GM12892 (cell line): ENCODE measurements at places on chromosomes 4 and X.

DNA sequence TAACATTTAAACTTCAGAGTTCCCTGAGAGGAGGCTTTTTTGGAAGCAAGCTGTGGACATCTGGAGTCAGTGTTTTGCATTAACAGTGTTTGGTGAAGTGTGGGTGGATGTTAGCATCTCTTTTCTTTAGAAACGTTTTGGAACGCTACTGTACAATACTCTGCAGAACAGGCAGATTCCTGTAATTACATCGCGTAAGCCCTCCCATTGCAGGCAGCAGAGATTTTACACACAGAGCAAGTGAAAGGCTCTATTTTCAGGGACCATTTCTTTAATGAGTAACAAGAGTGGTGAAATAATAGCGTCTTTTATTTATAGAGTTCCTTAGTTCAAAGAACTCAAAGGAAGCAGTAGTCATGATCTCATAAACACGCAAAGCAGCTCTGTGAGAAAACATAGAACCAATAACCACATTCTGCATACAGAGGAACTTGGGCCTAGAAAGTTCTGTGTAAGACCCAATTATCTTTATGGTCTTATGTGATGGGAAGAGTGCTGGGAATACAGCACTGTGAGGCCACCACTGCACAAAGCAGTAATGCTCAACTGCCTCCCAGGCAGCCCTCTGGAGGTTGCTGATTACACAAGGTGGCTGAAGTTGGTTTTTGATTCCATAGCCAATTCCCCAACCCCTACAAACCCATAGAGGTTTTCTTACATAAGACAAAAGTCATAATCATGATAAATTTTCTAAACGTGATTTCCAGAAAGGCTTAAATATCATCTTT is 298.7 kb upstream of the EPHA5 start:
- DNase-seq = no peak

DNA sequence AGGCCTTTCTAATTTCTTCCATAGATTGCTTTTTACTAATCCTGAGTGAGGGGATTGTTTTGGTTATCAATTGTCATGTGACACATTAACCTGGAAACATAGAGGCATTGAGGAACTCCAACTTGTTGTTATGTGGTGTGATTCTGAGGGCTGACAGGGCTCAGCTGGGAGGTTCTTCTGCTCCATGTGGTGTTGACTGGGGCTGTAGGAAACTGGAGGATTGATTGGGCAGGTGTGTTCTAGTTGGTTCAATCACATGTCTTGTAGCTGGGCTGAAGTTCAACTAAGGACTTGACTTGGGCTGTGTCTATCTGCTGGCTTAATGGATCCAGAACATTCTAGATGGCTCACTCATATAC is 10.8 kb upstream of the CRLF2 start:
- no peak for DNase-seq

DNA sequence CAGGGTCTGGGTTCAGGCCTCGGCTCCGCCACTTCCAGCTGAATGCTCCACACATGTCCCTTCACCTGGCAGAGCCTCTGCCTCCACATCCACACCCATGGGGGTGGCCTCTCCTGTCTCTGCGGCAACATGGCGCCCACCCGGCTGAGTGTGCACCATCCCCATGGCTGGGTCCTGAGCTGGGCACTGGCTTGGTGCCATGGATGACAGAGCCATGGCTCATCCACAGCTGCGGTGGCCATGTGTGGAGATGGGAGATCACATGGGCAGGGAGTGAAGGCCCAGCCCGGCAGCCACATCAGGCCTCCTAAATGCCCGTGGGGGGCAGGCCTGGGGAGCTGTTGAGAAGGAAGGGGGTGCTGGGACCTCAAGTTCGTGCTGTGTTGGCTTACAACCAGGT is 213.7 kb downstream of the AFAP1 start:
- DNase-seq = no peak

DNA sequence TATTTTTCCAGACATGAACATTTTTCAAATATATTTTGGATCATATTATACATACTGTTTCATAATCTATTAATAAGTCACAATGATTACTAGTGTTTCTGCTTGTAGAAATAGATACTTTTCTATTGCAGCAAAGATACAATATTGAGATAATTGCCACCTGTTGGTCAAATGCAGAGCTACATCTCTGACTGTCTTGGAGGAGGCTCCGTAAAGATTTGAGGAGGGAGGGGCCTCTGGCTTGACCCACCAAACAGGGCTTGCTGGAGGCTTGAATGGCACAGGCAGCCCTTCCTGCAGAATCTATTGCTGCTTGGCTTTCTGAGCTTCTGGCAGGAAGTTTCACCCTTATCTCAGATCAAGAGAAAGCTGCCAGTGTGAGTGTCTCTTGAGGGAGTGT is 99.3 kb upstream of the ARMCX2 start:
- no peak for DNase-seq

DNA sequence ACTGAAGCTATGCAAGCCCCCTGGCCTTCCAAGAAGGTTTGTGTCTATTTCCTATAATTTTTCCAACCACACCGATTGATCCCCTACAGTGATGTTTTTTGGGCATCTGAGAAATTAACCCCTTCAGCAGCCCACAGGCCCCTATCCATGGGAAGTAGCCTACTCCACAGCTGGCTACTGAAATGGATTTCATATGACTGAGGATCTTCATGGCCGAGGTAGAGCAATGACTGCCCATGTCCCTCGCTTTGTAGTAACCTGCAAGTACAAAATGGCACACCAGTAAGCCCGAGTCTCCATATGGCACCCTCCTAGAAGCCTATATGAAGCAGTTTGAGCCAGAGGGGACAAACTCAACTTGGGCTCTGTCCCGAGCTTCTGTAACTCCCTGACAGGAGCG is 36.8 kb downstream of the MAP9 start:
- no peak for DNase-seq

DNA sequence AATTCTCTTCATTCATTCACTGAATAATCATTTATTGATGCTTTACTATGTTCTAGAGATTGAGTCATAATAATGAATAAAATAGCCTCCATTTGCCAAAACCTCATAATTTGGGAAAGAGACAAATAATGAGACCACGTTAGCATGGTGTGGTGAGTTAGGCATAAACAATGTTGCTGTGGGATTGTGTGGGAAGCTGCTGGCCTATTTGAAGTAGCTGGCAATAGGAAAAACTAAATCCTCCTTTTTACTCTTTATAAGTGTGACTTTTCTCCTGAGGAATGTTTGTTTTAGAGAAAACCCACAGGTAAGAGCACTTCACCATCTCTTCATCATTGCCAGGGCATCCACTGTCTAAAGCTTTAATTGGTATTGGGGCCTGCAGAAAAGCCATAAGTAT is 95.3 kb downstream of the AREG start:
- DNase-seq = no peak

- DNase-seq = no peak
Measured at GRCh38 chr4:6107886-6108285, 89.7 kb upstream of the C4orf50 start.

DNA sequence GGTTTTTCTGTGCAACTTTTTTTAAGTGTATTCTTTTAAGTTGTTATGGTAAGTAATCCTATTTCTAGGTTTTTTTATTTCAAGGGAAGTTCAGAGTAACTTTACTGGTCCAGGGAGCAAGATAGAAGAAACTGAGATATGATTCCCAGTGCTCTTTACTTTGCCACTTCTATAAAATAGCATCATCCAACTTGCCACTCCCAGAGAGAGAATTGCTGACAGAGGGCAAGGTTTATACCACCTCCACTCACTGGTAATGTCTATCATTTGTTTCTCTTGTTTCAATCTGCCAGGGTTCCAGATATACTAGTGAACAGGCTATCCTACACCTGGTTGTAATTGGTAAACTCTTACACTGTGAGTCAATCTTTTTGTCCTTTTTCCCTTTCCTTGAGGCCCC is 3.5 kb upstream of the CLCN3 start:
- DNase-seq = no peak

GRCh38 chrX:105775679-105776078 is 46.7 kb upstream of the NRK start:
- no peak for DNase-seq

- DNase-seq = peak; percentile 24
Measured at GRCh38 chrX:115330498-115331168, 41.1 kb downstream of the LUZP4 start.

- no peak for DNase-seq
Measured at GRCh38 chr4:18957716-18958115, 936.2 kb upstream of the LCORL start.

- no peak for DNase-seq
Measured at GRCh38 chr4:30939069-30939468, 218.9 kb downstream of the PCDH7 start.

DNA sequence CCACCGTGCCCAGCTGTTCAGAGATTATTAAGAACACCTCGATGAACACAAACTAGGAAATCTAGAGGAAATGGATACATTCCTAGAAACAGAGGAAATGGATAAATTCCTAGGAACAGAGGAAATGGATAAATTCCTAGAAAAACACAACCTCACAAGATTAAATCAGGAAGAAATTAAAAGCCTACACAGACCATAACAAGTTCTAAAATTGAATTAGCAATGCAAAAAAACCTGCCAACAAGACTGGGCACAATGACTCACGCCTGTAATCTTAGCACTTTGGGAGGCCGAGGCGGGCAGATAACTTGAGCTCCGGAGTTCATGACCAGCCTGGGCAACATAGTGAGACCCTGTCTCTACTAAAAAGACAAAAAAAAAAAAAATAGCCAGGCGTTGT is 13.1 kb upstream of the IDS start:
- DNase-seq = no peak

DNA sequence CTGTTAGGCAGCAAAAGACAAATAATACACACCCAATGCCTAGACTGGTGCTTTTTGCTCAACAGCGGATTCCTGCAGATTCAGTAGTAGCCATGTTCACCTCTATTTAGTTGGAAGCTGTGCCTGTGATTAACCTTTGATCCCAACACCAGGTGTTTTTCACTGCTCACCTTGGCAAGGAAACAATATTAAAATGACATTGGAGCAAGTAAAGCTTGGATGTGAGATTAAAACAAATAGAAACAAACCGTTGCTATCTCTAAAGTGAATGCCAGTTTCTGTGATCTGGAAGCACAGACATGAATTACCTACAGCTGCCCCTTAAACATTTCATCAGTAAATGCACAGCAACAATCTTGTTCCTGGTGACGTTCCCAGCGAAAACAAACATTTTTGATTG is 35.7 kb downstream of the MAGEB17 start:
- DNase-seq = no peak

DNA sequence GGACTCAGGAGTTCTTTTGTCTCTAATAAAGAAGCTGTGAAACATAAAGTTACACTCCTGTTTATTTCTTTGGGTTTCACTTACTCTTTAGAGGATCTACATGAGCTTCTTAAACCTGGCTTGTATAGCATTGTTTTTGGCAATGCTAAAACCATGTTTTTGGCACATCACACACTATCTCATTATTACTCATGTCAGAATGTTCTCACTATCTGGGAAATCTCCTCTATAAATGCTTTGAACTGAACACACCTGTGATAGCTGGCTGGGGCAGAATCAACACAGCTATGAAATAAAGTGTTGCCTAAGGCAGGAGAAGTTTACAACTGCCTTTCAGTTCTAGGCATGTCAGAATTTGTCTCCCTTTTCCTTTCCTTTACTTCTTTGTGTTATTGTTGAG is 52.6 kb downstream of the SULT1B1 start:
- no peak for DNase-seq

DNA sequence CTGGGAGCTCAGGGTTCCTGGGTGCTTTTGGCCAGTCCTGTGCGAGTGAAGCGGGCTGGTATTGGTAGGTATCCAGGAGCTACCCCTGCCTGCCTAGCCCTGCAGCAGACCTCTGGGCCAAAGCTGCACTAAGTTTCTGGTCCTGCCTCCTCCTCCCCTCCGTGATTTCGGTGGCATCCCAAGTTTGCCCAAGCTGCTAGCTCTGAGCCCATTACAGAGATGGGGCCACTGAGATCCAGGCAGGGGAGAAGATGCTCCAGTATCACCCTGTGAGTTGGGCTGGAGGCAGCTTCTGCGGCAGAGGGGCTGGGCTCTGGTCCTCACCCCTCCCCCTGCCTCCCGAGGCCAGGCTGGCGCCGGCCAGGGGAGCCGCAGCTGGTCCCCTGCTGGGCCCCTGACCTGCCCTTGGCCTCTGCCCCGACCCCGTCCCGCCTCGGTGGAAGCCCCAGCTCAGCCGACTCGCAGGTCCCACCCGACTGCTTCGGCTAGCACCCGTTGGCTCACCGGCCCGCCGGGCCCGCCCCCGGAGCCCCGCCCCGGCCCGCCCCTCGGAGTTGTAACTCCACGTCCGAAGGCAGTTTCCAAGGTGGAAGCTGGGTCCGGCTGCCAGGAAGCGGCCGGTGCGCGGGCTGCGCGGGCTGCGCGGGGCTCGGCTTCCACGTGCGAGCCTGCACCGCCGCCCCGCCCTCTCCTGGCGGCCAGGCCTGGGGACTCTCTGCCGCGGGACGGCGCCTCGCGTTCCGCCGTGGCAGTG is at the start of gene DUSP9:
TSS of gene DUSP9 (plus strand) at position 584 of the 754 bp plus-strand sequence. CDS start 751 bp downstream, outside the sequence.
- peak; percentile 27 for DNase-seq

GRCh38 chrX:1336948-1337779 is 579 bp downstream of the IL3RA start:
- no peak for DNase-seq

GRCh38 chr4:76301068-76301774 is 5.3 kb upstream of the STBD1 start:
- peak; percentile 55 for DNase-seq

- no peak for DNase-seq
Measured at GRCh38 chr4:13218326-13218958, 265.7 kb downstream of the RAB28 start.

DNA sequence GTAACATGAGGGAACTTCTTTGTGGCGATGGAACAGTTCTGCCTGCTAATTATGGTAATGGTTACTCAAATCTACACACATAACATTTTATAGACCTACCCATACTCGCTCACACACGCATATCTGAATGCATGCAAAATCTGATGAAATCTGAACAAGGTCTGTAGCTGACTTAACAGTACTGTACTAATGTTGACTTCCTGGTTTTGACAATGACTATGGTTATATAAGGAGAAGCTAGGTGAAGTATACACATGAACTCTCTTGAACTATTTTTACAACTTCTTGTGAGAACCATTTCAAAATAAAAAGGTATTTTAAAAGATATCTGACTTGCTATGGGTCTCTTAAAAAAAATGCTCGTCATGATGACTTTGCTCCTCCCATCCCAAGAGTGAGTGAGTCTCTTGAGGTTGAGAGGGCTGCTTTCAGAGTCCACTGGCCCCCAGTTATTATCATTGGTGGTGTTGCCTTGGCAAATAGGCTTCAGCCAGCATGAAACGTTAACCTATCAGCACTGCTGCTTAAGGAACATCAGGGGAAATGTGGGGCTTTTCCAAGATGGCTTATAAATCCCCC is 99.8 kb downstream of the MTMR1 start:
- no peak for DNase-seq

DNA sequence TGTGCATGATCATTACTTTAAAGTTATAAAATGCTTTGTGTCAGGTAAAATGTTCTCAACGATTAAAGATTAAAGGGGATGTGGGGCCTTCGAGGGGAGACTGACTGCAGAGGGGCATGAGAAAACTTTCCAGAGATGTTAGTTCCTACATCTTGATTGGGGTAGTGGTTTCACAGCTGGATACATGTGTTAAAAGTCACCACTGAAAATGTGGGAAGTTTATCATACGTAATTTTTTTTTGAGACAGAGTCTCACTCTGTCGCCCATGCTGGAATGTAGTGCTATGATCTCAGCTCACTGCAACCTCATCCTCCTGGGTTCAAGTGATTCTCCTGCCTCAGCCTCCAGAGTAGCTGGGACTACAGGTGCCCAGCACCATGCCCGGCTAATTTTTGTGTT is 79.5 kb downstream of the RBM47 start:
- DNase-seq = no peak
